ENCODE measurements at places on chromosomes 7 and 10.
A peak's percentile ranks its signal among the peaks of the same experiment; 100 is the strongest.

- no peak for DNase-seq
These were observed 84.2 kb upstream of the DDC start for GRCh38 chr7:50649259-50649885.

- DNase-seq = no peak
These were observed at the start of gene PLA2G12B for GRCh38 chr10:72954596-72955554. PLA2G12B (minus strand) TSS chr10:72954806; CDS start chr10:72954685, 121 bp downstream.

DNA sequence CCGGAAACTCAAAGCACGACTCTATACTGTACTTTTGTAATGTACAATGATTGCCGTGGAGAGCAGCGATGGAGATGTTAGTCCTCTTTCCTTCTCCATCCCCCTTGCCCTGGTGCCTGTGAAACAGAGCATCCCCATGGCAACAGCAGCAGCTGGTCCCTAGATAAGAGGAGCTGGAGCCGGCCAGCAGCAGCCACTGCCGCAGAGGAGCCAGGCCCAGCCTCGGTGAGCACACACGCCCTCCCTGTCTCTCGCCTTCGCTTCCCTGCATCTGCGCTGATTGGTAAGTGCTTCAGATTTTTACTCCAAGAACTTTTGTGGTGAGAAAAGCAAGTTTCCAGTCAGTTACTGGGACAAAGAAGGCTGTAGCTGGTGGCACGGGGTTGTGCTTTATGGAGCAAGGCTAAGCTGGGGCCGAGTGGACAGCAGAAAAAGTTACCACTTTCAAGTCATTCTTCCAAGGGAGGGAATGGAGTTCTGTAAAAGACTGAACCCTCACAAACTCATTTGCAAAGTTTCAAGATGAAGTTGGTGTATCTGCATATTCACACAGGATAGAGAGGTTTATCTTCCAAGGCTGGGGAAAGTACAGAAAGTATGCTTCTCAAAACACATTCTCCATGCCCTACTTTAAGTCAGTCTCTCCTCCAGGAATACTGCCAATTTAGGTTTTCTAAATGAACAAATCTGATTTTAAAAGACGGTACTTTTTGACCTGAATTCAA, at the start of gene PPP1R17:
Gene PPP1R17 (plus strand): TSS at position 192 of the 725 bp plus-strand sequence. CDS start 5,227 bp downstream, outside the sequence.
- DNase-seq = no peak

GRCh38 chr10:17685233-17685840, 41.4 kb downstream of the STAM start:
- no peak for DNase-seq

GRCh38 chr7:134991469-134992339, 5.4 kb downstream of the AGBL3 start:
- no peak for DNase-seq

DNA sequence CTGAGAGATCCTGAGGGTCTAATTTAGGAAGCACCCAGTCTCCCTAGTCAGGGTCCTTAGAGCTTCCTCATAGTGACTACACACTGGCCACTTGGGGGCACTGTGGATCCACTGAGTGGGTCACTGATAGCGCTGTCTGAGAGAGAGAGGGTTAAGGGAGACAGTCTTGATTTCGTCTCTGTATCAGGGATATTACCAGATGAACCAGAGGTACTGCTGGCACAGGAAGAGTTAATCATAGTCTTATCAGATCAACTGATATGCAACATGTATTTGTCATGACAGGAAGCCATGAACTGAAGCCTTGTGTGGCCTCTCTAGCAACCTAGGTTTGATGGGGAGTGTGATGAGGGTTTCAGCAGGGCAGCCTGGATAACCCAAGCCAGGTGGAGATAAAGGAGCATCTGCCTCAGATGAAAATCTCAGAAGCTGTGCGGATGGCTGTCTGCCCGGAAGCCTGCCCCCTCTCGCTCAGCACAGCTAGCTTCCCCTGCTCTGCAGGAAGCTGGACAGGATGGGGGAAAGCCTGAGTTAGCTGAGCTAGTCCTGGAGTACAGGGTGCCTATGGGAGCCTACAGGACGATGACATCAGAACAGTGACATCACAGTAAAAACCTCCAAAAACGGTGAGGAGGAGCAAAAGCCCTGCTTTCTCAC, 214.0 kb upstream of the PRSS1 start:
- DNase-seq = peak; percentile 86

- peak; percentile 49 for DNase-seq
These were observed at the start of gene ELFN1 for GRCh38 chr7:1669954-1670893. ELFN1 (plus strand) TSS chr7:1670277; CDS start chr7:1744597, 74,320 bp downstream.

DNA sequence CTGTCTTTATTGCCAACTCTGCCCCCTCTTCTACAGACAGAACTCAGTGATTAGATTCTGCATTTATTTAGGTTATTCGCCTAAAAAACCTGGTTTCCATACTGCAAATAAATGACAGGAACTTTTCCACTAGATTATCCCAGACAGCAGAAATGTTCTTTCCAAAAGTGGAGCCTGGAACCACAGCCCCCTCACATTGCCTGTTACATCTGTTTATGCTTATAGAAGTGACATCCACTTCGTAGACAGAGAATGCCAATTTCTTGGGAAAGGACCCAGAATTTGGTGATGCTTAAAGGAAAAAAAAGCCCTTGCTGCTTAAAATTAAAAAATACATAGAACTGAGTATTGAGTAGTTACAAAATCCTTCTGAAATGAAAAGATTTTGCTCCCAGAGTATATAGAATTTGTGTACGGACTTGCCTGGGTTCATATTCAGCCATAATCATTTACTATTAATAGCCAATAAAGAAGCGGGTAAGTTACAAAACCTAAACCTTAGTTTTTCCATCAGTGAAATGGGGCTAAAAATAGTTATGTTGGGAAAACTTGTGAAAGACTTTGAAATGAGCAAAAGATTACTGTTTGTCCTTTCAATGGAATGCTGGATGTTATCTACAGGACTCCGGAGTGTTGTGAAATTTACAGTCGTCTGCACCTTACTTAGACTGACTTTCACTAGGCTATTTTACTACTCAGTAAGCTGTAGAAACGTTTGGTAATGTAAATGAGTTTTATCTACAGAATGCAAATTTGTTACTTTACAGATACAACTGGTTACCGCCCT, 1.1 kb upstream of the PPP1R9A start:
- no peak for DNase-seq

GRCh38 chr7:100629117-100629716, 12.1 kb downstream of the TFR2 start:
- peak; percentile 32 for DNase-seq

- DNase-seq = peak; percentile 79
These were observed 2.3 kb downstream of the IGF2BP3 start for GRCh38 chr7:23467806-23468525.

DNA sequence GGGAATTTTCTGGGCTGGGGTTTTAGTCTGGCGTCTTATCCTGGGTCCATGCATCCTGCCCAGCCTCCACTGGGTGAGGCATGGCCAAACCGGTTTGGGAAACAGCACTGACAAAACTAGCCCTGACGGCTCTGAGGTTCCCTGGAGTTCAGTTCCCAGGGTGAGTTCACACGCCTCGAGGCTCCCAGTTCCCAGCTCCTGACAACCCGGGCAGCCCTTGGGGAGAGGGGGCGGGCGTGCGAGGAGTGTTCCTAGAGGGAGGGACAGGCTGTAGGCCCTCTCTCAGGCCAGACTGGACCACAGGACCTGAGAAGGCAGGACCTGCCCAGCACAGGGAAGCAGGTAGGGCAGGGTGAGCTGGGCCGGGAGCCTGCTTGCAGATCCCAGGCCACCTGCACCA, 82.3 kb upstream of the PPIF start:
- DNase-seq = peak; percentile 41

DNA sequence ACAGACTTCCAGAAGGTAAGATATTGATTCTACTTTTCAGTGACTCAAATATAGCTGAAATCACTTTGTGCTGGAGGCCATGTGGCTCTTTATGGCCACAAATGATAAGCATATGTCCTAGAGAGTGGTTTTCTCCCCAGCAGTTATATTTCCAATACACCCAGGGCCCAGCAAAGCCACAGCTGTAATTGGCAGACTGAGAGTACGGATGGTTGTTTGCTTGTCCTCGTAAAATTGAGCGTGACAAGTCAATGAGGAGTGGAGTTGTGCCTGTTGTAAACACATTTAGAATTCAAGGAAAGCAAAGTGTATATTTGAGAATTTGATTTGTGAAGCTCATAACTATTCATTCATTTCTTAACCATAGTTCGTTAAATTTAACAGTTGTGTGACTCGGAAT, 201.8 kb downstream of the LHFPL3 start:
- DNase-seq = no peak
